ENCODE measurements at places on chromosomes 4 and X.

DNA sequence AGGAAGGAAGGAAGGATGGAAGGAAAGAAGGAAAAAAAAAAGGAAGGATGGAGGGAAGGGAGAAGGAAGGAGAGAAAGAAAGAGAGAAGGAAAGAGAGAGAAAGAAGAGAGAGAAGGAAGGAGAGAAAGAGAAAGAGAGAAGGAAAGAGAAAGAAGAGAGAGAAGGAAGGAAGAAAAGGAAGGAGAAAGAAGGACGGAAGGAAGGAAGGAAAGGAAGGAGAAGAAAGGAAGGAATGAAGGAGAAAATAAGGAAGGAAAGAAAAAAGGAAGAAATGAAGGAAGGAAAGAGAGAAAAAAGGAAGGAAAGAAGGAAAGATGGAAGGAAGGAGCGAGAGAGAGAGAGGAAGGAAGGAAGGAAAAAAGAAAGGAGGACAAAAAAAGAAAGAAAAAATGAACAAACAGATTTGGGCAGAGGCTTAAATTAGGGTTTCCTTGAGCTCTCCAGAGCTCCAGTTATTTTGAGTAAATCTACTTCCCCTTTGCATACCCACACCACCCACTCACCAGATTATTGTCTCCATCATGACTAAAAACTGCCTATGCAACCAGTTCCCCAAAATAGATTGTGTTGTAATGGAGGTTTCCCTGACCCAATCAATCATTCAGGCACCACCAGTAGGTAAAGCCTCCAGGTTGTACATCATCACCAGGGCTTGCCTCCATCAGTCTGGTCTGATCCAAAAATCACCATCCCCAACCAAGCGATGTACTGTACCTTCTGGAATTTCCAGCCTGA, 1722.9 kb upstream of the PCDH10 start:
- no peak for DNase-seq

DNA sequence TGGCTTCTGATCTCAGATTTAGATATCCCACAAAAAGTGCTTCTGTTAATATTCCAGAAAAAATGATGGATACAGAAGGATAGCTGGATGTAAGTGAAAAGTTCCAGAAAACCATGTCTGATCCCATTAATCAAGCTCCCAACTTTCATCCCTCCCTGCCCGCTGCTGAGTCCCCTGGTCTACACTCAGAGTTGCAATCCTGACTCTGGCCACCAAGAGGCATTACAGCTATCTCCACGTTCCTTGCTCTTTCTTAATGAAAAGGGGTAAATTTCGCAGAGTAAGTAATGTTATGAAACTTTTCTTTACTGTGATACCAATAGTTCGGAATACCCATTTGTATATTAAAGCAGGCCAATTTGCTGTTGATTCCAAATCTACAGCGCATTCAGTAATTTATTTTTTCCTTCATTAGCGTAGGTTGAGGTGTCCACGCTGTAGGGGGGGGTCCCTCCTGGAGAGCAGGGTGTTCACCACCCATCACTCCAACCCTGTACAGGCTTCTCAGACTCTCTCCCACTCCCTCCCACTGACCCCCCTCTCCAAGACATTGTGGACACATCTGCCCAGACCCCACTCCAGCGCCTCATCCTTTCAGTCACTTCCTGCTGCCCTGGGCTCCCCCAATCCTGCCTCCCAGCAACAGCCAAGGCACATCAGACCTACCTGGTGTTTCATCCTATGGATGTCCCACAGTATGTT, 55.1 kb downstream of the RAB40A start:
- DNase-seq = peak; percentile 7

- DNase-seq = no peak
Measured at GRCh38 chr4:150579551-150580234, 2.3 kb upstream of the MAB21L2 start.

GRCh38 chr4:53676402-53676871, 85.2 kb upstream of the LNX1 start:
- no peak for DNase-seq

- no peak for DNase-seq
Measured at GRCh38 chrX:138127314-138127713, 561.4 kb downstream of the ZIC3 start.

DNA sequence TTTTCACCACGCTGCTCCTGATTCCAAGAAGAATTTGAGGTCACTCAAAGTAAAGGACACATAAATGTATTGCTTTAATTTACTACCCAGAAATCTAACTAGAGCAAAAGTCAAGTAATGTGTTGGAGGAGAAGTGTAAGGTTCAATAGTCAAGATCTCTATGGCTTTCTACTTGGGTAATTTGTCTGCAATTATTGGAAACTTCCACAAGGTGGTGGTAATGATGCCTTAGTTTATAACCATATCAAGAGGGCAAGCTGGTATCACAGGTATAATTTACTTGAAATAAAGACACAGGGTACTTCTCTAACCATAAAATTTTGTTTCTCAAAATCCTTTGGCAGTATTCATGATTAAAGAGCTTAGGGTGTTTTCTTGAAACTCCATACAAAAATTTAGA, 10.2 kb upstream of the GRIA3 start:
- DNase-seq = no peak

- no peak for DNase-seq
Measured at GRCh38 chr4:47213539-47213938, 182.2 kb downstream of the GABRB1 start.

DNA sequence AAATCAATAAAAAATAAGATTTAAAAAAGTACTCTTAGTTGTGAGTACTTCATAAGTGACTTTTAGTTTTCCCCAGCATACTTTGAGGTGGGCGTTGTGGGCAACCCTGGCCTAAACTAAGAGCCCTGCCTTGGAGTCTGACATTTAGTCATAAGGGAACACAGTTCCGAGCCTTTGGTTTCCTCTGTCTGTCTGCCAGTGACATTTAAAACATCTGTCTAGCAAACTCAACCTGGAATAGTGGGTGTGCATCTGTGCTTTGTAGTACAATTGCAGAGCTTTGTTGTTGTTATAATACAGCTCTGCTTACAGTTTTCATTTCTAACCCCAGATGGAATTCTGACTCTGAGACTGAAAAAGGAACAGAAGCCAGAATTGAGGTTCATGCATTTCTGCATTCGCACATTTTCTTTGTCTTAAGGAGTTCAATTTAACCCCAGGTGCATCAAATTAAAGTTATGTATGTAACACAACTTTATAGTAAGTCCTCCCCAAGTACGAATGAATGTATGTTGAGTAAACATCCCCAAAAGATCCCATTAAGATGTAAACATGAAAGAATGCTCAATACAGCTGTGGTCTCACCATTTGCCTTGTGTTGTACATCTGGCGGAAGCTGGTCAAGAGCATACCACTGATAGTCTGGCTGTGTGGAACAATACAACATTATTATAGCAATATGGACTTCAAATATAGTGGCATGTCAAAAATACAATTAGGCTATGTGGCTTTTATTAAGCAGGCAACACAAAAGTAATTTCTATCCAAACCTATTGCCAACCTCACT, 25.9 kb downstream of the TNIP3 start:
- no peak for DNase-seq

- DNase-seq = no peak
Measured at GRCh38 chr4:175470131-175470530, 341.9 kb downstream of the GPM6A start.

- no peak for DNase-seq
Measured at GRCh38 chr4:120088507-120088906, 21.9 kb upstream of the MAD2L1 start.

DNA sequence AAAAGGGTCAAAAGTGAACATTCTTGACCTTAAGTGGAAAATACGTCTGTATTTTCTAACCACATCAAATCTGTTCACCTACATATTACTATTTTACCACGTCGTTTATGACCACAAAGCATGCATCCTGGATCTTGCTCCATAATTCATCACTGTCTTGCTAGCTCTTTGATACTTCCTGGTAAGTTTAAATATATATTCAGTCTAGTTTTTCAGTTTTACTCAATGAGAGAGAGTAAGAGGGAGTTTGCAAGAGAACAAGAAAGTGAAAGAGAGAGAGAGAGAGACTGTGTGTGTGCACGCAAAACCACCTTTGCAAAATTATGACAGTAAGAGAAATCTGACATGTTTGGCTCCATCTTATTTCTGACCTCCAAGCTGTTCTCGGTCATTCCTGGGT, 173.7 kb upstream of the GALNTL6 start:
- no peak for DNase-seq

GRCh38 chrX:31199056-31199839, 127.4 kb upstream of the FTHL17 start:
- no peak for DNase-seq

DNA sequence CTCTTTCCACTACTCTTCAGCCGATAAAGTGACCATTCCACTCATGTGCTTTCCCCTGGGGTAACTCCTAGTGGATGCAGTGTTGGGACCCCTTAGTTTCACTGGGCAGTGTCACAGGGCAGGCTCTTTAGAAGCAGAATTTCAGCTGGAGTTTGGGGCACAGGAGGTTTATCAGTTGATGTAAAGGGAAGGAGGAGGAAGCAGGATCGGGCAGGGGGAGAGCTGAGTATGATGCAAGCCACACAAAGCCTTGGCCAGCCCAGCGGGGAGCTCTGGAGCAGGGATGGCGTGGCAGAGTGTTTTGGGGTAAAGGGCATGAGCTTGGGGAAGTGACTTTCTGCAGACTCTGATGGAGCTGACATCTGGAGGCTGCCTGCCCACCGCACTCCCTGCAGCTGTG, 19.3 kb downstream of the WDR13 start:
- DNase-seq = no peak

DNA sequence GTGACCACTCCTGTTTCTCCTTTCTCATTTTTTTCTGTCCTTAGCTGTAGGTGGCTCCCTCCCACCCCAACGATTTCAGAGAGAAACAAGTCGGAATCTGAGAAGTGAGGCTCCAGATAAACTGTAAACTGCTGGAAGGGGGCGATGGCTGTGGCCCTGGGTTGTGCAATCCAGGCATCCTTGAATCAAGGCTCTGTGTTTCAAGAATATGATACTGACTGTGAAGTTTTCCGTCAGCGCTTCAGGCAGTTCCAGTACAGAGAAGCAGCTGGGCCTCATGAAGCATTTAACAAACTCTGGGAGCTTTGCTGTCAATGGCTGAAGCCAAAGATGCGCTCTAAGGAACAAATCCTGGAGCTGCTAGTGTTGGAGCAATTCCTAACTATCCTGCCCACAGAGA, 37.7 kb downstream of the ETDC start:
- no peak for DNase-seq

DNA sequence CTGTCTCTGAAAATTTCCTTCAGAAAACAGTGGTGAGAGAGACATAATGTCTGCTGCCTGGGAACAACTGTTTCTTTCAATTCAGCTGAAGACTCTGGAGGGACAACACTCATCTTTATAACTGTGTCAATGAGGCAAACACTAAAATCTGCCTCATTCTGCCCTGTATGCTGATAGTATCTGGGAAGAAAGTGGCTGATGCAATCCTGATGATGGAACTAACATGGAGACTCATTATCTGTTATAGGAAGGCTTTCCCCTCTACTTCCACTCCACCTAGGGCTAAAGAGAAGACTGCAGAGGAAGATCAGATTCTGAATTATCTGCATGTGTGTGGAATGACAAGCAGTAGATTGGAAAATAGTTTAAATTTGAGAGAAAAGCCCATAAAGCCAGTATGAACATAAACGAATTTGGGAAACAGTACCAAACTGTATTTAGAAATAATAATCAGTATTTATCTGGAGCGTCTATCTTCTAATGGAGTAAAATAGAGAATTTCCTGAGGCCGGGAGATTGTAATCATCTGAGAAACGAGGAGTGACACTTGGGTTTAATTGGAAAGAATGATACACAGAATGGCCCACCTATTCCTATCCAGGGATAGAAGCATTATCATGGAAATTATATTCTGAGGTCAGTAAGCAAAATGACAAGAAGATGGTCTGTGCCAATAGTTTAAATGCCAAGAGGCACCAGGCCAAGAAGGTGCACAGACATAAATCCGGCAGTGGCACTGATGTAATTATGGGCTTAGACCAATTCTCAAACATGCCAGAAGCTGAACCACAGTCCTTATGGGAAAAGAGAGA, 85.4 kb downstream of the SHISA3 start:
- no peak for DNase-seq

DNA sequence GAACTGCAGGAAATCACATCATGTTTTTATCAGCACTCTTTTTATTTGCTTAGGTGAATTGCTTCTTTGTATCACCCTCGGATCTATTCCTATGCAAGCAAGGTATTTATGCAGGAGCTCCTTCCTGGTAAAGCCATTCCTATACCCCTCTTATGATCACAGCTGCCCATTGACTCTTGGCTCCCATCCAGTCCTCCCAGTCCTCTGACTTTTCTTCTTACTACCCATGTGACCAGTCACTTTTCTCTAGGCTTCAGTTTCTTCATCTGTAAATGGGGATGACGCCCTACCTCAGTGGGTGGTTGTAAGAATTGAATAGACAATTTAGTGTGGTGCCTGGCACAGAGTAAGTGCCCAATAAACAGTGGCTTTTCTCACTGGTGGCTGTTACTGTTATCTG, 144.9 kb downstream of the FHIP1A start:
- no peak for DNase-seq

- no peak for DNase-seq
Measured at GRCh38 chr4:141339391-141339790, 118.7 kb downstream of the ZNF330 start.

DNA sequence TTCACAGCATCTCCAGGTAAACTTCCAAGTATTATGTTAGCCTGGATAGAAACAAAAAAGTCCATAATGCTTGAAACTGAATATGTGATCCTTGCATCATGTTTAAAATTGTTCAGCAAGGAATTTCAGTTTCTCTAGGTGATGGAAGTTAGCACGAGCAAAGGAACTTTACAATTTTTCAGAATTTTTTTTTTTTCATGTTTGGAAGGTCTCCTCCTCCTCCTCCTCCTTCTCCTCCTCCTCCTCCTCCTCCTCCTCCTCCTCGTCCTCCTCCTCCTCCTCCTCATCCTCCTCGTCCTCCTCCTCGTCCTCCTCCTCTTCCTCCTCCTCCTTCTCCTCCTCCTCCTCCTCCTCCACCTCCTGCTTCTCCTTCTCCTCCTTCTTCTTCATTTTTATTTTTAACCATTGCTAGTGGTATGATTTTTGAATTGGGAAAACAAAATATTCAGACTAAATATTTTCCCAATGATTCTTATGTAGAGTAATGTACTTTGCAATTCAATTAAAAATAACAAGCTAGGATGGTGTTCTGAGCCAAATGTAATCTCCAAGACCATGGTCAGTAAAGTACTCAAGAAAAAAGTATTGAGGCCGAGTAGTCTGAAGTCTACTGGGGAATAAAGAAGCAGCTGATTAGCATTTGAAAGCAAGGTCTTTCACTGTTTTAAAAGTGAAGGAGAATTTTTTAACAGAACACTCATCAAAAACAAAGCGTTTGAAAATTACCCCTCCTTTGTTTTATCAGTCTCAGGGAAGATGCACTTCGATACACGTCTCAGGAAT, 420.9 kb upstream of the ATOH1 start:
- no peak for DNase-seq

GRCh38 chrX:1618689-1619088, 3.8 kb downstream of the ASMT start:
- DNase-seq = peak; percentile 24

All from DMS 273 treated with DMSO at 0.1 percent for 48 hours (cell line).